ENCODE measurements at places on chromosomes 13 and 19.

- DNase-seq = peak; percentile 44
Measured at GRCh38 chr19:16041299-16041990, 34.9 kb upstream of the TPM4 start.

DNA sequence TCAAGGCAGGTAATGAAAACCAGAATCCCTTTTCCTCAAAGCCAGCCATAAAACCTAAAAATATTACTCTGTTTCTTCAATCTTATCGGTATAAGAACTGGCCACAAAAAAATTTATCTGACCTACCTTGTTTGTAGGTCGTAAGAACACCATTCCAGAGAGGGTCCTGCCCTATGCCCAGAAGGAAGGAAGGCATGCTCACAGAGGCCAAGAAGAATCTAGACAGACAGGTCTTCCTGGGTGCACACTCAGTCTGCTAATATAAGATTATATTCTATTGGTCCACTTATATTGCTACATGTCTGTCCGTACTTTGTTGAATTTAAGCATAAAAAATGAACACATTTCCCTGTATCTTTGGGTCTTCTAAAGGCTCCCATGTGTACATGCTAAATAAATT lies 2136.1 kb upstream of the PCDH20 start:
- no peak for DNase-seq

DNA sequence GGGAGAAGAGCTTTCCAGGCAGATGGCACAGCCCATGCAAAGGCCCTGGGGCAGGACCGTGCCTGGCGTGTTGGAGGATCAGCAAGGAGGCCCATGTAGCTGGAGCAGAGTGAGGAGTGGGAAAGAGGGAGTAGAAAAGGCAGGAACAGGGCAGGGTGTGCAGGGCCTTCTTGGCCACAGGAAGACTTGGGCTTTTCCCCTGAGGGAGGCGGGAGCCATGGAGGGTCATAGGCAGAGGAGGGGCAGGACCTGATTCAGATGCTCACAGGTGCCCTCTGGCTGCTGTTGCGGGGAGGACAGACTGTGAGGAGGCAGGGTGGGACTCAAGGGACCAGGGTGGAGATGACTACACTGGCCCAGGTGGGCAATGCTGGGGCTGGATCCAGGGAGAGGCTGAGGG lies 13.8 kb upstream of the PTPRS start:
- no peak for DNase-seq

DNA sequence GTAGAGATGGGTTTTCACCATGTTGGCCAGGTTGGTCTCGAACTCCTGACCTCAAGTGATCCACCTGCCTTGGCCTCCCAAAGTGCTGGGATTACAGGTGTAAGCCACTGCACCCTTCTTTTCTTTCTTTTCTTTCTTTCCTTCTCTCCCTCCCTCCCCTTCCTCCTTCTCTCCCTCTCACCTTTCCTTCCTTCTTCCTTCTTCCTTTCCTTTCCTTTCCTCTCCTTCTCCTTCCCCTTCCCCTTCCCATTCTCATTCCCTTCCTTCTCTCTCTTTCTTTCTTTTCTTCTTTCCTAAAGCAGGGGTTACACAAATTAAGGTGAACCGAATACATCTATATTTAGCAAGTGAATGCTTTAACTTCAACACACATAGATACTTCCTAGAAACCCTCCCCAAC lies 58.0 kb upstream of the URI1 start:
- DNase-seq = no peak

DNA sequence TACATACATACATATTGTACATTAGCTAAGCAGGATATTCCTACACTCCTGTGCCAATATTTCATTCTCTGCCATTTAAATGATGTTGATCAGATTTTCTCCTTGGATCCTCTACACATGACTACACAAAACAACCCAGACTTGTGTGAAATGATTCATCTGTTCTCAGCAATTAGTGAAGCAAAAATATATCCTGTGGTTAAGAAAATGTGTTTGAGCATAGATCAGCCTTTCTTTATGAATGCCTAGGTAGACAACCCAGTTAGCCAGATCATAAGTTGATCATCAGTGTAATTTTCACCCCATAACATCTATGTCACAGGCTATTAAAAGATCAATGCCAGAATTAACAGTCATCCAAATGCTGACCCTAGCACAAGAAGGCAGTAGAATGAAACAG lies 275.2 kb upstream of the EDNRB start:
- DNase-seq = no peak

DNA sequence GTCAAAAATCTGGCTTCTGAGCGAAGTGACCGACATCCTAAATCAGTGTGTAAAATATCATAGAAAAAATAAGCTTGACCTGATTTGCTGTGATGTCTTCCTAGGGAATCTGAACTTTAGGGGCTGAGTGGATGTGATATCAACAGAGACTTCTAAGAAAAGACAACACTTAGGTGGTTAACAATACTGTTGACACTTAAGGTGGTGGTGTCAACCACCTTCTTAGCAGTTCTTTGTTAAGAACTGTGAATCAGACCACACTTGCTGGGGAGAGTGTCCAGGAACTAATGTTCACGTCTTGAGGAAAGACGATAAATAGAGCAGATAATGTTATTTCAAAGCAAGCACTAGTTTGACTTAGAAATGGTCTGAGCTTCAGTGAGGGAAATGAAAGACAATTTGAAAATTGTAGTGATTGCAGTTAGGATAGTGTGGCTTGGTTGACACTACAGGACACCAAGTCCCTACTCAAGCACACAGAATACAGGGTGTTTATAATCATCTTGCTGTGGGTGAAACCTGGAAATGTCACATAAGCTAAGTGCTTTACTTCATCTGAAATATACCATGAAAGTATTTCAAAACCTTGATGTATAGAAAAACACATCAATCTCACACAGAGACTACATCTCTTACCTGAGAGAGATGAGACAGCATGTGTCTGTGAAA lies 1936.5 kb downstream of the PCDH9 start:
- no peak for DNase-seq

- no peak for DNase-seq
Measured at GRCh38 chr13:25280396-25280795, 6.9 kb downstream of the MTMR6 start.

DNA sequence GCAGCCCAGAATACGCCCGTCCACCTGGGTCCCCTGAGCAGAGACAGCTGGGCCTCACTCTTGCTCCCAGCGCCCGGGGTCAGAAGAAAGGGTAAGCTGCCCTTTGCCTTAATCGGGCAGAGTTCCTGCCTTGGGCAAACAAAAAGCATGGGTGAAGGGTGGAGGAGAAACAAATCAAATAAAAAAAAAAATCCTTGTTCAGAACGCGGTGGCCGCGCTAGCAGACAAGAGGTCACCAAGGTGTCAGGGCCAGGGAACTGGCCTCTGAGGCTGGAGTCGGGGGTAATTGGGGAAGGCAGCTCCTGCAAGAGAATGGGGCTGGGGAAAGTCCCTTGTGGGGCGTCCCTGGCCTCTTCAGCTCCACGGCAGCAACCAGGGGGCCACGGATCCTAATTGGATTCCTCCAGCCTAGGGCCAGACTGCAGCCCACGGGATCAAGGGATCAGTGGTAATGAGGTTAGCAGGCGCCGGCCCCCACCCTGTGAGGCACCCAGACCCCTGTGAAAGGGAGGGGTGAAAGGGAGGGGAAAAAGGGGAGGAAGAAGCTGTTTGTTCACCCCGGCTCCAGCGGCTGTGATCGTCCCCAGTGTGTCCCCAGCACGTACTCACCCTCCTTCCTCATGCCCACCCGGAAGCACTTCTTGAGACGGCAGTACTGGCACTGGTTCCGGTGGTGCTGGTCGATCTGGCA lies 5.5 kb downstream of the NR2F6 start:
- DNase-seq = no peak

DNA sequence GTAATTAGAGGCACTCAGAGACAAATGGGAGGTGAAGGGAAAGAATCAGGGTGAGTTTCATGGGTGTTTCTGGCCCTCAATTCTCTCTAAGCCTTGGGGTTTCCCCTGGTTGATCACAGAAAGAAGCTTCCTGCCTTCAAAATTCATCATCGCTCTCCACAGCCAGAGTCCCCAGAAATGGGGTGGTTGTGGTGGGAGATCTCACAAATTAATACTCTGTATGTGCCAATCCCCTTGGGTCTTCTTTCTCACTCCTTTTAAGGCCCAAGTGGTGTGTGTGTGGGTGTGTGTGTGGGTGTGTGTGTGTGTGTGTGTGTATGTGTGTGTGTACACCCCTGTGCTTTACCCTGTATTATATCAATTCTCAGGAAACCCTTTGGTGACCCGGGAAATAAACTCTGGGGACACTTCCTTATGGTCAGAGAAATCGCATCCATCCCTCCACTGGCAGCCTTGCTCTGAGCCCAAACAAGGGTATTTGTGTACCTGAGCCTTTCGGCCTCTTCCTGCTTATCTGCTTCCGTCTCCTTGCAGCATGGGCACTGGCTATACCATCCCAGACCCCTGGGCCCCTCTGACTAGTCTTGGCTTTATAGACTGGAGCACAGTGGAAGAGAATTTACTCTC lies 2.8 kb upstream of the FCGBP start:
- DNase-seq = no peak

GRCh38 chr13:50125304-50125553 lies 110.0 kb downstream of the KCNRG start:
- DNase-seq = no peak

DNA sequence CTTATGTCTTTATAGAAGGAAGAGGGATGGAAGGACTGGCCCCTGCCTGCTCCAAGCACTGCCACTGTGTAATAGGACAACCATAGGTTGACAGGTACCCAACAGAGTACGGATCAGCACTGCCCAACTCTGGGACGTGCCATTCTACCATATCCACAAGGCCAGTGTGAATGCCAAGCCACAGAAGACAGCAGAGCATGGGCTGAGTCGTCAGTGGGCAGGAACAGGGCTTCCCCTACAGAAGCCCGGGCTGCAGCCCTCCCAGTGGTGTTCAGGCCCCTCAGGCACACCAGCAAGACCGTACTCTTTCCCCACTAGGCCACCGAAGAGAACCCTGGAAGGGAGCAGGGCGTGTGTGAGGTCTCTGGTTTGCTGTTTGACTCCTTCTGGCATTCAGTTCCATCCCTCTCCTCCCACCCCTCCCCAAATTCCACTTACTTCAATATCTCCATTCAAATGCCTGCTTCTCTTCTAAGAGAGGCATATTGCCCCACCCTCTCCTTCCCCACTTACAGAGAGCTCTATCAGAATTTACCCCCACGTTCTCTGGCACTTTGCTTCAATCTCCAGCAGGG lies 209.4 kb downstream of the FOXO1 start:
- DNase-seq = no peak

DNA sequence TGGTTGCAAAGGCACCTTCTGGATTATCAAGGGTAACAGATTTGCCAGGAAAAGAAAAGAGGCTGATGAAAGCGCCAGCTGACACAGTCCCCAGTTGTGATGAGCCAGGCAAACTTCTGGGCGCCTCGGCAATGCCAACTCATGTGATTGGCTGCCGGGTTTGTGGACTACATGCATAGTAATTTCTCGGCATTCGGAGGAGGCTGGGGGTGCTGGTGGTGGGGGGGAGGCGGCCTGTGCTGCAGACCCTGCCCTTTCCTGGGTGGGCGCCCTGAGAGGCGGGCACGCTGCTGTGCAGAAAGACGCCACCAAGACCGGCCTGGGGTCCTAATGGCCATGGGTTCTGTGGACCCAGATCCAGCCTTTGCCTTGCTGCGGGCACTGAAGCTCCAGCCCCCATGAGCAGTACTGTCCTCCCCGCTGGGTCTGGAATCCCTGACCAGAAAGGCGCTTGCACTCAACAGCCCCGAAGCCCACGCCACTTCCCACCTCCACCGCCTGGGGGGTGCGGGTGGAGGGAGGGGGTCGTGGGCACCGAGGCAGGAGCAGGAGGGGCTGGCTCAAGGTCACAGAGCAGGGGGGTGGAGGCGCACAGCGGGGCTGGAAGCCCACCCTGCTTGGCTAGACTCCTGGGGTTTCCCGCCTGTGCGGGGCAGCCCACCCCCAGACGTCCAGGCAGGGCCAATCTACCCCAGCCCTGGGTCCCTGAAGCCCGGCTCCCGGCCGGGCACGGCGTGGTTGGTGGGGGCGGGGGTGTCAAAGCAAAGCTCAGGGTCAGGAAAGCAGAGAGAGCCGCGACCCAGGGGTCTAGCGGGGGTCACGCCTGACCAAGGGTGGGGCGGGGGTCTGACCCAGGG lies 1.0 kb downstream of the DIRAS1 start:
- no peak for DNase-seq

DNA sequence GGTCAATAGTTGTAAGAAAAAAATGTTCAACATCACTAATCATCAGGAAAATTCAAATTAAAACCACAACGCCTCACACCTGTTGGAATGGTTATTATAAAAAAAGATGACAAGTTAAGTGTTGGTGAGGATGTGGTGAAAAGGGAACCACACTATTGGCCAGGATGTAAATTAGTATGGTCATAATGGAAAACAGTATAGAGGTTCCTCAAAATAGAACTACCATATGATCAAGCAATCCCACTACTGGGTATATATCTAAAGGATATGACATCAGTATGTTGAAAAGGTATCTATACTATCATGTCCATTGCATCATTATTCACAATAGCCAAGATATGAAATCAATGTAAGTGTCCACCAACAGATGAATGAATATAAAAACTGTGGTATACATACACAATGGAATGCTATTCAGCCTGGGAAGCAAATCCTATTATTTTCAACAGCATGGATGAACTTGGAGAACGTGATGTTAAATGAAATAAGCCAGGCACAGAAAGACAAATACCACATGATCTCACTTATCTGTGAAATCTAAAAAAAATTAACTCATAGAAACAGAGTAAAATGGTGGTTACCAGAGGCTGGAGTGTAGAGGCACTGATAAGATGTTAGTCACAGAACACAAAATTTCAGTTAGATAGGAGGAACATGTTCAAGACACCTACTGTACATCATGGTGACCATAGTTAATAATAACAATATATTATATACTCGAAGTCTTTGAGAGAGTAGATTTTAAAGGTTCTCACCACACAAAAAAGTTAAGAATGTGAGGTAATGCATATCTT lies 56.6 kb downstream of the TBC1D4 start:
- no peak for DNase-seq

DNA sequence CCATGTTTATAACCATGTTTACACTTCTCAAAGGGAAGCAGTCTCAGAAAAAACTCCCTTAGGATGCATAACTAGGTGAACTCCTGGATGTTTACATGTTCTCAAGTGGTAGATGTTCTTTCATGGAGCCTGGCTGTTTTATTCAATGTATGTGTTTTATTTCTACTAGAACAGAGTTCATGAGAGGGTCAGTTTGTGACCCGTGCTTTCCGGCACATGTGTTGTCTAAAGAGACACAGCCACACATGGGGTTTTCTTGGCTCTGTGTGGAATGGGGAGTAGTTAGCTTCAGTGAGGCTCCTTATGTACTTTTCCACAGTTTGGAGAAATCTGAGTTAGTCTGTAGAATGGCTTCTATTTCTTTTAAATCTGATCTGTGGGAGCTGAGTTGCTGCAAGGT lies 60.9 kb downstream of the ATP8A2 start:
- DNase-seq = no peak

GRCh38 chr13:74134221-74134776 lies at the start of gene KLF12:
Gene KLF12, minus strand, starts transcription at chr13:74134404.
- DNase-seq = peak; percentile 98

DNA sequence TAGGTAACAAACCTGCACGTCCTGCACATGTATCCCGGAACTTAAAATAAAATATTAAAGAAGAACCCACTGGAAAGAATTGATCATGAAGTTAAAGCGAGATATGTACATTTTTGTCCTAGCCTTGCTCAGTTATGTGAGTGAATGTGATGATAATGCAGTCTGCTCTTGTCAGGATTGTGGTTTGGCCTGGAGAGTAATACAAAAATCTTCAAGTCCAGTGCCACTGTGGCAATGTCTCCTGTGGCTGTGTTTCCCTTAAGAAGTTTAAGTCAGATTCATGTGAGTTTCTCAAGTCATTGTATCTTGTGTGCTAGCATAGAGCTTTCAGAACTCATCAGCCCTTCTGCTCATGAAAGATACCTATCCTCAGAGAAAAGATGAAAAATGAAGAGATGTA lies 18.0 kb upstream of the ITGBL1 start:
- no peak for DNase-seq

Measured in NCI-H1417 (cell line).